ENCODE measurements at places on chromosomes 16 and 17. TPM values are rescaled to one million over a fixed set of nuclear protein-coding genes. Genes with fewer than 3 reads are reported as not detected.

DNA sequence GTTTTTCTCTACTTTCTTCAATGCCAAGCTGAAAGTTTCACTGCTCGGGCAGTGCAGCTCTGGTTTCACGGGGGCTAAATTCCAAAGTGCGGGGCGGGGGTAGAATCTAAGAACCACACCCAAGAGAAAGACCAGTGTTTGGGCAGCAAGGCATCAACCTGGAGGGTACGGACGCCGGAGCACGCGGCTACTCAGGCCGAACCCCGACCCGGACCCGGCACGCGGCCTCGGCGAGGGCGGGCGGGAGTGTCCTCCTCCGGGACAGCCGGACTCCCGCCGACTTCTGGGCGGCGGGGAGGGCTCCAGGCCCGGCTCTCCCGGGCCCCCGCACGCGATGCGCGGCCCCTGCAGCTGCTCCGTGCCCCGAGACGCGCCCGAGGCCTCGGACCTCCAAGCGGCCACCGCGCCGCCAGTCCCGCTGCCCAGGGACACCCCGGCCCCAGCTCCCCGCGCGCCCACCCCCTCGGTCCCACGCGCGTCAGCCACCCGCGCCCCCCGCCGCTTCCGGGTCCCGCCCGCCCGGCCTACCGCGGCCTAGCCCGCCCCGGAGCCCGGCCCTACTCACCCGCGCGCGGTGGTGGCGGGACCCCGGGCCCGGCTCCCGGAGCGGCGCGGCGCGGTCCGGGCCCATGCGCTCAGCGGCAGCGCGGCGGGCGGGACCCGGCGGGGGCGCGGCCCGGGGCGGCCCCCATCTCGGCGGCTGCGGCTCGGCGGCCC is 561 bp downstream of the AXIN1 start:
- DNase-seq = no peak

- no peak for DNase-seq
Measured at GRCh38 chr17:31274252-31274651, 22.8 kb downstream of the OMG start.

- no peak for DNase-seq
Measured at GRCh38 chr17:3589784-3590183, 19.4 kb downstream of the TRPV1 start.

- DNase-seq = no peak
Measured at GRCh38 chr16:55571-56136, 2.0 kb downstream of the SNRNP25 start.

GRCh38 chr16:81635063-81635937 is 143.8 kb upstream of the PLCG2 start:
- DNase-seq = no peak

- DNase-seq = no peak
Measured at GRCh38 chr17:17154981-17155380, 51.2 kb downstream of the PLD6 start.

DNA sequence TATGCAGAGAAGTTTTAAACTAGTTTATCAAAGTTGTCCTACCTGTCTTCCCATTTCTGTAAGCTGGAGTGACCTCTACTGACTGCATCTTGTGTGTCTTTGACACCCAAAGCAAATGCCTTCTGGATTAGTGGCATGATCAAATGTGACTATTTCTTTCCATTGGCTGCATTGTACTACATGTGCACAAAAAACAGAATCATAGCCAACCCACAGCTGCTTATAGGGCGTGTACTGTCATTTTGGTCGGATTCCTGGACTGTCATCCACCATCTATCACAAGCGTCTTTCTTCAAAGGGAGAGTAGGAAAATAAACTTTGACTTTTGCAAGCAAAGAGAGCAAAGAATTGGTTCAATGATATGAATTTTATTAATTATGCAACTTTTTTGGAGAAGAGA is 310.6 kb downstream of the MAP2K6 start:
- DNase-seq = no peak

DNA sequence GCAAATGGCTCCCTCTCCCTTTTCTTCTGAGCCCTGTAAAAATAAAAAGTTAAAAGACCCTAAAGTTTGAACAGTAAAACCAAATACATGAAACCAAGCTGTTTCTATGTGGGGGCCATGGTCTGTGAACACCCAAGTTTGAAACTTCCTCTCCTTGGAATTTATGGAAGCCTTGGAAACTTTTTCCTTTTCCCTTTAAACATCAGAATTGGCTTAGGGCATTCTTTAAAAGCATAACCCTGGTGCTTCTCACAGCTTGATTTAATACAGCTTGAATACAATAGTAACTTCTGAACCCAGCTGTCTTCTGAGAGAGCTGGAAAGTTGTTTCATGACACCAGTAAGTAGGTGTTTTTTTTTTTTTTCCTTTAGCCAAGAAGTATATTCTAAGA is 26.5 kb downstream of the NKD1 start:
- peak; percentile 63 for DNase-seq

GRCh38 chr16:89364606-89365005 is 125.8 kb downstream of the ANKRD11 start:
- DNase-seq = no peak

- DNase-seq = no peak
Measured at GRCh38 chr17:31147507-31148202, 52.9 kb downstream of the NF1 start.

GRCh38 chr16:48523415-48524204 is 86.4 kb downstream of the N4BP1 start:
- DNase-seq = no peak

DNA sequence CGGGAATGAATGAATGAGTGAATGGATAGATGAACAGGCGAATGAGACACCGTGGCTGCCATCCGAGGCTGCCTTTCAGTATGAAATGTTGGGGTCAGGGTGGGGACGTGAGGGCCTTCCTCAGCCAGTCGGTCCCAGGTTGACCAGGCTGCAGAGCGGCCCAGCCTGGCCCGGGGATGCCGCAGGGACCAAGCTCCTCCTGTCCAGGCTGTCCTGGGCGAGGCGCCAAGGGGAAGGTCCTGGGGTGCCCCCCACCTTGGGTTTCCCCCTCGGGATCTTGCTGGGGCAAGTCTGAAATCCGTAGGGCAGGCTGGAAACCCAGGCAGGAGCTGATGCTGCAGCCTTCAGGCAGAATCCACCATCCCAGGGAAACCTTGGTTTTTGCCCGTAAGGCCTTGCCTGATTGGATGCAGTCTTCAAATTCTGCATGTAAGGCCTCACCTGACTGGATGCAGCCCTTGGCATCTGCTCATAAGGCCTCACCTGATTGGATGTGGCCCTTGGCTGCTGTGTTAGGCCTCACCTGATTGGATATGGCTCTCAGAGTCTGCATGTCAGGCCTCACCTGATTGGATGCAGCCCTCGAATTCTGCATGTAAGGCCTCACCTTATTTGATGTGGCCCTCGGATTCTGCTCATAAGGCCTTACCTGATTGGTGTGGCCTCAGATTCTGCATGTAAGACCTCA is 61.7 kb upstream of the ZNF469 start:
- DNase-seq = no peak

DNA sequence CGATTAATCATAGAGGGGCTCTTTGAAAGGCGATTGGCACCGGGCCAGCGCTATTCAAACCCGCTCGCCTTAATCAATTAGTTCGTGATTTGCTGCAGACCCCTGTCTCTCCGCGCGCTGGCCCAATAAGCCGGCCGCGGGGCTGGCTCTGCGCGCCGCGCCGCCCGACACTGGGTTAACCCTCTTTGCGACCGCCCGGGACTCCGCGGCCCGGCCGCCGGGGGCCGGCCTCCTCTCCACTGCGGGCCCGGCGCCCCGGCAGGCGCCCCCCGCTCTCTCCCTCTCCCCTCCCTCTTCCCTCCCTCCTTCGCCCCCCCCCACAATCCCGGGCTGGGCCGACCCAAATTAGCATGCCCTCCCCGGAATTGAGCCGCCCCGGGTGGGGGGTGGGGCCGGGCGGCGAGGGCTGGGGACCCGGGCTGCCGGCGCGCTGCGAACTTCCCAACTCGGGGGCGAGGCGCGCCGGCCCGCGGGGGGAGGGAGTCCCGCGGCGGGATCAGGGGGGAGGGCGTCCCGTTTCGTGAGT is 428 bp upstream of the SALL1 start:
- DNase-seq = no peak

- DNase-seq = no peak
Measured at GRCh38 chr16:11414815-11415775, 69.8 kb downstream of the RMI2 start.

DNA sequence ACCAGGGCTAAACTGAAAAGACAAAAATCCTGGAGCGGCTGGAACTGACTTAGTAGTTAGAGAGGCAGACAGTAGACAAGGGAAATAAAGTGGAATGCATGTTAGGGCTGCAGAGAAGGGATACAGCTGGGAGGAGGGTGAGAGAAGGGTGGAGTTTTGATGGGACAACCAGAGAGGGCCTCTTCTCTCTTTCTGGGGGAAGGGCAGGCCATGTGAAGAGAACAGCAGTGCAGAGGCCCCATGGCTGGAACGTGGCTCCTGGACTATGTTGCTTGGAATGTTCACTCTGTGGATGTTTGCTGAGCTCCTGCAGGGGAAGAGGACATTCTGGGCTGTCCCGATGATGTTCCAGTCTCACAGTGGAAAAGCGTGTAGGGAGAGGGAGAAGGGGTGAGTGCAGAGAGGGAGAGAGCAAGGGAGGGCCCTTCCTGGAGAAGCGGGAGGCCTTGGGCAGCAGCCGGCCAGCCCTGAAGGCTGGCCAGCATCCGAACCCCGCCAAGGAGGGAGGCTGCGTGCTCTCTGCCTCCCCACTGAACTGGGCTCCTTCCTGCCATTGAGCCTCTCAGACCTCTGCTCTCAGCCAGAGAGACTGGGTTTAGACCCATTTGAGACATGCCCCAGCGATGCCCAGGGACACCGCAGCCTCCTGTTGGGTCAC is 33.1 kb upstream of the GSE1 start:
- no peak for DNase-seq

DNA sequence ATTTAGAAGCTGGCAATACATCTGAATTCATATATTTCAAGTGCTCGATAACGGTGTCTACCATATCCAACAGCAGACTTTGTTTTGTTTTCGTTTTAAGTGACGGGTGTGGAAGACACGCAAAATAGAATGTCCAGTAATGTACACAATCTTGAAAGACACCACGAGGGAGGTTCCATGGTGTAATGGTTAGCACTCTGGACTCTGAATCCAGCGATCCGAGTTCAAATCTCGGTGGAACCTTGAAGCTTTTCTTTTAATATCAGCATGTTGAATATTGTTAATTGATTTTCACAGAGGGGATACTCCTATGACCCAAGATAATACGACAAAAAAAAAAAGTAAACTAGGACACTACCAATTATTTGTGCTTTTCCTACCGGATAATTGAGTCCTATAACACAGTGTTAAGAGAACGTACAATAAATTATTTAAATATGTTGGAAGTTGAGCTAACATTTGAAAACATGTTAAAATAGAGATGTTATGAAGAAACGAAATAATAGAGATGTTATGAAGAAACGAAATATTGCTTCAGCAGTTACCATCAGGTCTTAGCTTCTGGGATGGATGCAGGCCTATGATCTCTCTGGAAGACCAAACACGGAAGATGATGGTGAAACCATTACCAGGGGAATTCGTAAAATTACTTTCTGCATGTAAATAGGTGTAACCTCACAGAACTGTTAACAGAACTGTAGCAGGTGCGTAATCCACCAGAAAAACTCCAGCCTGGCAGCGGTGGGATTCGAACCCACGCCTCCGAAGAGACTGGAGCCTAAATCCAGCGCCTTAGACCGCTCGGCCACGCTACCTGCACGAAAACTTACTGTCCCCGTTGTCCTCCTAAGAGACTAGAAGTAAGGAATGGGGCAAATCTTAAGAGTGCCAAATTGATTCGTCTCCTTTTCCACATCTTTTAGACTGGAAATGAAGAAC is 1.5 kb upstream of the ALOXE3 start:
- DNase-seq = peak; percentile 97

GRCh38 chr17:49431743-49432142 is 17.1 kb upstream of the PHB1 start:
- DNase-seq = no peak

GRCh38 chr17:6421700-6422604 is 13.0 kb downstream of the AIPL1 start:
- peak; percentile 11 for DNase-seq

DNA sequence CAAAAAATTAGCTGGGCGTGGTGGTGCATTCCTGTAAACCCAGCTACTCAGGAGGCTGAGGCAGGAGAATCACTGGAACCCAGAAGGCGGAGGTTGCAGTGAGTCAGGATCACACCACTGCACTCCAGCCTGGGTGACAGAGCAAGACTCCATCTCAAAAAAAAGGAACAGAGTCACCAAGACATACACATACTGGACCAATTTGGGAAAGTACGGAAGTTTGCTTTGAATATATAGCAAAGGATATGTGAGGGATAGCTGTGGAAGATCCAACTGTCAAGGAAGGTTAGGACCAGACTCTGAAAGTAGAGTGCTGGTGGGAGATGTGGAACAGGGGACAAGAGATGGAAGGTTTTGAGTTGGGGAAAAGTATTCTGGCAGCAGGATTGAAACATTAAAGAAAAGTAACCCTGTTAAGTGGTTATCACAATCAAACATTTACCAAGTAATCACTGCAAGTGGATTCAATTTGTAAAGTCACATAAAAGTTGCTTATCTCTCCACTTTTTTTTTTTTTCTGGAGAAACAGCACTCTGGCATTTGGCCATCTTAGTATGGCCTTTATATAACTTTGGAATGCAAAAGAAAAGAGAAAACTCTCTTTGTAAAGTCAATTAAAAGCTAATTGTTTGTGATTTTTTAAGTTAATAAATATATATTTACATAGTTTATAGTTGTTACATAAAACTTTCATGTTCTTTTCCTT is 259.4 kb upstream of the TBX2 start:
- DNase-seq = no peak

GRCh38 chr17:7916808-7917207 is 719 bp upstream of the RNF227 start:
- no peak for DNase-seq

DNA sequence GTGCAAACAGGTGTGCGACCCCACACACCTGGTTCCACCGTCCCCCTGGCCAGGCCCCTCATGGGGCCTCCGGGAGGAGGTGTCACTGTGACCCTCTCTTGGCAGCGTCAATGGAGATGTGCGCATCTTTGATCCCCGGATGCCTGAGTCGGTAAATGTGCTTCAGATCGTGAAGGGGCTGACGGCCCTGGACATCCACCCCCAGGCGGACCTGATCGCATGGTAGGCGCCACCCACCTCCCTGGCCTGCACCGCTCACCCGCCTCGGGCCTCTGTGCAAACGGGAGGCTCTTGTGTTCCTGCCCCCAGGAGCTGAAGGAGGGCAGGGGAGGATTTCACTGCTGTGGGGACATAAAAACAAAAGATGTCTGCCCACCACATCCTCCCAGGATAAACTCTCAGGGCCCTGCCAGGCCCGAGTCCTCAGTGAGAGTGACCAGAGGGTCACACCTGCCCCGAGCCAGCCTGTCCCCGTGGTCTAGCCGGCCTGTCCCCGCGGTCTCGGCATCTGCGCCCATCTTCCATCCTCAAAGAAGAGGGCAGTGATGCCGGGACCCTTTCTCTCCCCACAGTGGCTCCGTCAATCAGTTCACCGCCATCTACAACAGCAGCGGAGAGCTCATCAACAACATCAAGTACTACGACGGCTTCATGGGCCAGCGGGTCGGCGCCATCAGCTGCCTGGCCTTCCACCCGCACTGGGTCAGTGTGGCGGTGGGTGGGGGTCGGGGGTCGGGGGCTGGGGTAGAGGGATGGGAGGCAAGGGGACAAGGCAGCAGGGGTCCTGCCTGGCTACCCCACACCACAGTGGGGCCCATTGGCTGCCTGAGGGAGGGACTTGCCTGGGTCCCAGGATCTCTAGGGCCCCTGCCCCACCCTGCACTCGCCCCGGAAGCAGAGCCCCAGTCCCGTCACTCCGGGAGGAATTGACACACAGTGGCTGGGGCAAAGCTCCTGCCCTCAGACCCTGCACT is 29.0 kb upstream of the CHMP6 start:
- no peak for DNase-seq

The TLCD3B gene
- 0.22 TPM for polyA plus RNA-seq

The IRX6 gene
- 0.06 TPM for polyA plus RNA-seq

The AOC2 gene
- 2.1 TPM for polyA plus RNA-seq

The GPR179 gene
- 0.04 TPM for polyA plus RNA-seq

The NME2 gene
- 688 TPM for polyA plus RNA-seq

The LUC7L gene
- 47.0 TPM for polyA plus RNA-seq

The HOXB1 gene
- polyA plus RNA-seq = not detected

The PIPOX gene
- polyA plus RNA-seq = 4.6 TPM

All from urinary bladder (tissue), 4 donors.